ENCODE measurements at places on chromosomes 2 and 18.

DNA sequence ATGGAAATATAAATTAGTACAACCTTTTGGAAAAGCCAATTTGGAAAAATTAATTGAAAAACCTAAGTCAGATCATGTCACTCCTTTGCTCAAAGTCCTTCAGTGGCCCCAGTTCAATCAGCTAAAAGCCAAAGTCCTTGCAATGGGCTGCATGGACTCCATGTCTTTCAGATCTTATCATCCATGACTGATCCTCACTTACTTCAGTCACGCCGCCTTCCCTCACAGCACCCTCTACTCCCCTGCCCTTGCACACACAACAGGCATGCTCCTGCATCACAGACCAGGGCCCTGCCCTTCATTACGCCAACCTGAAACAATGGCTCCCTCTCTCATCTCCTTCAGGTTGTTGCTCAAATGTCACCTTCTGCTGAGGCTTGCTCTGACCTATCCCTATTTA lies 15.6 kb downstream of the KANSL3 start:
- no peak for DNase-seq

- no peak for DNase-seq
Observed at GRCh38 chr2:5932556-5933469, 240.6 kb downstream of the SOX11 start.

DNA sequence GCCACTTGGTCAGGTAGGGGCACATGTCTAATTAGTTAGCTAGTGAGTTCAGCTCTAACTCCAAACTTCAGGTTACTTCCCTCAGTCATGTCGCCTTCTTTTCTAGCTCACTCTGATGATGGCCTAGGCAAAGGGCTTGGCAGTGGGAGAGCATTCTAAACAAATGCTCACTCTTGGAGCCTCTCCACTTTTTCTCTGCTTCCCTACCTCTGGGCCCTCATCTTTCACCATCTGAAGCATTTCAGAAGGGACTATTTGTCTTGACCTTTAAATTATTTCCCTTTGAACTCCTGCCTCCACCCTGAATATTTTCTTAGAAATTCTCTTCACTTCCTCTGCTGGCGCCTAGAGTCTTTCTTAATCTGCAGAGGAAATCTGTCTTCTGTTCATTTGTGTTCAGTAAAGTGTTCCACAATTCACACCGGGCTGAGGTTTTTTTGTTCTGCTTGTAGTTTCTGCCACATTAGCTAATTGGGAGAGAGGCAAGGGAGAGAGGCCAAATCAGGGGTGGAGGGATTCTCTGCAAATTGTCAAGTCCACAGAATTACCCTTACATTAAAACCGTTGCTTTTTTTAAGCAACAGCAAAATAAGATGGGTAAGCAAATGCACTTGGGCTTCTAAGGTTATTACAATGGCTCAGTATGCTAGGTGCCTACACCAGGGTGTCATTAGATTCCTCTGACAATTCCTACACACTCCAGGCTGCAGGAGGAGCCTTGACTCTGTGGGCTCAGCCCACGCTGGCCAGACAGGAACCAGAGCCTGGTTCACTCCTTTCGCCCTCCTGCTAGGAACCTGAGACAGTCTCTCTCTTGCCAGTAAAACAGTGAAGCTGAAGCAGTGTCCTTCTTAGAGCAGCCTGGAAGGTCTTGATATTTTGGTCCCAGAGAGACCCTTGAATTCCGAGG lies 5.5 kb downstream of the MSGN1 start:
- DNase-seq: no peak

DNA sequence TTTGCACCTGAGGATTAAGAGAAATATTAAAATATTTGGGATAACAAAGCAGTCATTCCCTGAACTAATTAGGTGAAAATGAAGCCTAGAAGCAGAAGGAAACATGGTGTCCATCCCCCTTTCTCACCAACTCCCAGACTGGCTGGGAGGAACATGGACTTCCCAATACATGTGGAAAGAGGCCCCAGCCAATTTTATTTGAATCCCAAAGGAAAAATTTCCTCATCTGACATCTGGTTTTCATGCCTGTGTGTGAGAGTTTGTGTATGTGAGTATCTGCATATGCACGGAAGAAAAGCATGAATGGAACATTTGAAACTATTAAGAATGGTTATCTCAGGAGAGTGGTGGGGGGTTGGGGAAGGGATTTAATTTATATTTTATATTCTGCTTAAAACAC lies 84.3 kb downstream of the COPS8 start:
- no peak for DNase-seq

DNA sequence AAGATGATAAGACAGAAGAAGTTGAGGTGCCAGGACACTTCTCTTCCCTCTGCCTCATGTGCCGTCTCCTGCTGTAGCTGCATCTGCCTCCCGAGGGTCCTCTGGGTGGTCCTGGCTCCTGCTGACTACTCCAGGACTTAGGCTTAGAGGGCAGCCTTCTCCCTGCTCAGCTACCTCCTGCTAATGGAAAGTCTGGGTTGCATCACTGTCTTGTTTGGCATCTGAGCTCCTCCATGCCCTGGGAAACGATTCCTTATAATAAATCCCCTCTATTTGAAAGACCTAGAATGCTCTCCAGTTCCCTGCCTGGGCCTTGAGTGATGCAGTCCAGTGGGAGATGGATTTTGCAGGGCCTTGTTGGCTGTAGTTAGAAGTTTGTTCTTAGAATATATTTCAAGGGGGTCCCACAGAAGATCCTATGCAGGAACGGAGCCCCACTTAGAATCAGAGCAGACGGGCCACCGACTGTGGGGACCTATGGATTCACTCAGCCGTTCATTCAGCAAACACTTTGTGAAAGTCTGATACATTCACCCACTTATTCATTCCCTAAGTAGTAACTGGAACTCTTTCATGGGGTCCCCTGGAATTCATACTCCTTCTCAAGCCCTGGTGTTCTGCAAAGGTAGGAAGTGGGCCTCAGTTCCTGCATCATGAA lies 269.8 kb upstream of the HDAC4 start:
- DNase-seq: no peak

GRCh38 chr2:199940373-199940772 lies 14.9 kb downstream of the TYW5 start:
- no peak for DNase-seq

GRCh38 chr2:168589236-168590211 lies 133.5 kb downstream of the CERS6 start:
- no peak for DNase-seq

GRCh38 chr2:46737577-46737976 lies 178.0 kb downstream of the MCFD2 start:
- DNase-seq: no peak

DNA sequence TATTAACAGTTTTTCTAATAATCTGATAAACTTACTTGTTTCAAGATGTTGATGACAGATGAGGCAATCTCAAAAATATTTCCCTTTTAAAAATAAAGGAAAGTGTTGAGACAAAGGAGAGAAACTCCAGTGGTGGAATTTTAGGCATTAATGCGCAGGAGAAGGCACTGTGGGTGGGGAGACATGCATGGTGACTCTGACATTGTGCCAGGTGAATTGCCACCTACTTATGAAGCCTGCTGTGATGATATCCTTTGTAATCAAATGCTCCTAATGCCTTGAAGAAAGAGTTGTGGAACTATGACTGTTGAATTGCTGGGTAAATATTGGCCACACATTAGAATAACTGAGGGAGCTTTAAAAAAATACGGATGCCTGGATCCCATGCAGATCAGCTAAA lies 101.4 kb downstream of the PLA2R1 start:
- no peak for DNase-seq

- DNase-seq: no peak
Observed at GRCh38 chr18:62713651-62714247, 1.6 kb upstream of the PHLPP1 start.

DNA sequence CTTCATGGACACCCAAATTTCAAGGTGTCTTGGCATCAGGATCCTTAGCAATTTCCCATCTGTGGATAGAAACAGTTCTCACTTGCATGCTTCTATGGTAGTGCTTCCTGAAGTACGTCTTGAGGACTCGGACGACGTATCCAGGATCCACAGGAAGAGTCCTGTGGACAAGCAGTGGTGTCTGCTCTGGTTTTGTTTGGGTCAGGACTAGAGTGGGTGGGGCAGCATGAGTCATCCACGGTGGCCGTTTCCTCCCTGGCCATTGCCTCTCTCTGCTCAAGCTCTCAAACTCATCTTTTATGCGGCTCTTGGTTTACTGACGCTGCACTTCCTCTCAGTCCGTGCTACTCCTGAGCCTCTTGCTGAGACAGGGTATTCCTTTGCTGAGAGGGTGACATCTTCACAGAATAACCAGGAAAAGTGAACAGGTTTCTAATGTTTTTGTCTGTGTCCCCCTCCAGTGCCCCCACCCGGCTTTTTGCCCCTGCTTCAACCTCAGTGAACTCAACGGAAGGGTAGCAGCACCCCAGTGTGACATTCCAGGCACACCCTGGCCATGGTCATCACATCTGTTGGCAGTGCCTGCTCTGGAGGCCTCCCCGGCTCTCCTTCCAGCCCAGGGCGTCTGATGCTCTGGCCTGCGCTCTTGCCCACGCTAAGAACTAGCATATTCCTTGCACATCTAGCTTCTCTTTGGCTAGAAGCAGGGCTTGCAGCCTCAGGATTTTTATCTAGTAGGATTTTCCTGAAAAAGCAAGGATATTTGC lies 62.2 kb downstream of the ARMC9 start:
- DNase-seq: no peak

DNA sequence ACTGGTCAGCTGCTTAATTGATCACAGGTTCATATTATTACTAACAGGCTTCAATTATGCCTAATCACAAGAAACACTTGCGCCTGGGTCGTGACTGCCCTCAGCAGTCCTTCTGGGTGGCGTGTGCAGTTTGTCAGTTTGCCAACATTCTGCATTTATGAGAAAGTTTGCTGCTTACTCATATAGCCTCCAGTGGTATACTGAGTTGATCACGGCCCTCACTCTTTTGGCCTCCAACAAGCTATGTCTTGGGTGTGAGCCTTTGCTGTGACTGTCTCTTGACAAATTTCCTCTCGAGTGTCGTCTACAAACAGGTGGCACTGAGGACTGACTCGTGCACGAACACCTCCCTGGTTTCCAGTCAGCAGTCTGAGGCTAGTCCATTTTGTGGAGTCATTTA lies 27.3 kb downstream of the DCDC2C start:
- DNase-seq: no peak

DNA sequence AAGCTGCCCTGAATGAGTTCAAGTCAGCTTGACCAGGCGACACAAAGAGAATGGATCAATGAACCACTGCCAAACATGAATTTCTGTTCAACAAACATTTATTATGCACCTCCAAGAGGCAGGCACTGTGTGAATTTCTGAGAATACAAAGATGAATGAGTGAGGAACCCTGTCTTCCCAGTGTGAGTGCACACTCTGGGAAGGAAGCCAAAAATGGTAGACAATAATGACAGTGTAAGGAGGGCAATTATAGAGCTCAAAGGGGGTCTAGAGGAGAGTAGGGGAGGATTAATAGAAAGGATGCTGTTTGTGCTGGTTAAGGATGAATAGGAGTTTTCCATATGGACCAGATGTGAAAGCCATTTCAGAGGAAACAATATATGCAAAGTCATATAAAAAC lies 213.4 kb downstream of the DCC start:
- no peak for DNase-seq

DNA sequence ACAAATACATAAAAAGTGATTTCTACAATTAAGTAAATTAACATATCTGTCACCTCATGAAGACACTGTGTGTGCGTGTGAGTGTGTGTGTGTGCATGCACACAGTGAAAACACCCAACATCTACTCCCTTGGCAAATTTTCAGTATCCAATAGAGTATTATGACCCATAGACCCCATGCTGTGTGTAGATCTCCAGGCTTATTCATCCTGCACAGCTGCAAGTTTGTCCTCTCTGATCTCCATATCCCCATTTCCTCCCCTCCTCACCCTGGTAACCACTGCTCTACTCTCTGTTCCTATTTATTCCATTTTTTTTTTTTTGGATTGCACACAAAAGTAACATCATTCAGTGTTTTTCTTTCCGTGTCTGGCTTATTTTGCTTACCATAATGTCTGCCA lies 391.0 kb downstream of the SOX11 start:
- no peak for DNase-seq

DNA sequence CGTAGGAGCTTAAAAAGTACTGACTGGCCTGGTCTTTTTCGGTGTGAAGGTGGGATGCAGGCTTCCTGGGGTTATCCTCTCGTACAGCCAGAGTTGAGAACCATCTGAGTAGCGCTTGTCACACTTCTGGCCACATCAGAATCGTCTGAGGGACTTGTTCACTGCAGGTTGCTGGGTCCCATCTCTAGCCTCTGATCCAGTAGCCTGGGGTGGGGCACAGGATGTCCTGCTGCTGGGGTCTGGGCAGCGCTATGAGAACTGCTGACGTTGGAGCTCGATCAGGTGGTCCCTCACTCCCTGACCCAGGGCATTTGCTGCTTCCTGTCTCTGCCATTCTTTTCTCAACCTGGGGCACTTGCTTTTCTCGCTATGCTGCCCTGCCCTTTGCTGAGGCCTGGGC lies 7.1 kb upstream of the IL1R2 start:
- DNase-seq: no peak

- no peak for DNase-seq
Observed at GRCh38 chr2:9069543-9069942, 66.1 kb upstream of the MBOAT2 start.

- no peak for DNase-seq
Observed at GRCh38 chr2:44680983-44681531, 260.4 kb upstream of the SIX3 start.

DNA sequence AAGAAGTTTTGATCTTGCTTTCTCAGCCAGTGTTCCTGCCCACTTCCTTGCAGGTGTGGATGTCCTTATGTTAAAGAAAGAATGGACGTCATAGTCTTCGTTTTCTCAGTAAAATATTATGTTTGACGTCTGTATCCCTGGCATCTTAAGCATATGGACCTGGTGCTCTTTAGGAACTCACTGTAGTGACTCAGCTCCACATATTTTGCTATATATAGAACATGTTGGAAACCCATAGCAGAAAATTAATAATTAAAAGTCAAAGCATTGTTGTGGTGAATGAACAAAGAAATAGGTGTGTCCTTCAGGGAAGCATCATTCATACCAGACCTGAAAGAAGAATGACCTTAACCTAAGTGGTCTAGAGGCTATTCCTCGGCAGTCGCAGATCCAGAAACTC lies 196.1 kb downstream of the MCFD2 start:
- DNase-seq: no peak

DNA sequence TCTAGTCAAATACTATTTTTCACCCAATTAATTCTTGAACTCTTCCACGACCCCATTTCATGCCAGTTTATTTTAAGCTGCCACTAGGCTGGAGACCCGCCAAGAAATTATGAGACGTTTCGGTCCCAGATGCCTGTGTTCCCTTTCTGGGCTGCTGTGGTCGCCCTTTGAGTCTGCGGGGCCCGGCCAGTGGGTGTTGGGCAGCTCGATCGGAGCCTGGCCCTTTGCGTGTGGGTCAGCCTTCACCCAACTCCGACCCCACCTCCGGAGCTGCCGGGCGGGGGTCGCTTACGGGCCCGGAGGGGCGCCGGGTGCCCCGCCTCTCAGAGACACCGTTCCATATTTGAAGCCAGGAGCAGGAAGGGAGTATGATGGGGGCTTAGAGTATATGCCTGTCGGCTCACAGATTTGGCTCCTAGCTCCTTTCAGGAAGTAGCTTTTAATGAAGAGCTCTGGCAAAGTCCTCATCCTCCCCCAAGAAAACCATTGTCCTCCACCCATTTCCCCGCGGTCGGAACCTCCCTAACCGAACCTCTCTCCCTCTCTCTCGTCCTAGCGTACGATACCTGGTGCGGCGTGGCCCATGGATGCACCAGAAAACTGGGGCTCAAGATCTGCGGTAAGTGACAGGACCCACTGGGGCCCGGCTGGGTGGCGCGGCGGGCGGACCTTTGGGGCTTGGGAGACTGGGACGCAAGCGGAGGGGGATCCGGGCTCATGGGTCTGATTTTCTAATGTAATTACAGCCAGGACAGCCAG lies 5.0 kb downstream of the GAD1 start:
- no peak for DNase-seq

Data from liver (tissue), 10 donors.